ENCODE measurements at places on chromosomes 12 and 14.

GRCh38 chr14:48250575-48250974 lies 575.2 kb upstream of the MDGA2 start:
- no peak for DNase-seq

GRCh38 chr12:125064492-125064891 lies 743 bp upstream of the AACS start:
- no peak for DNase-seq

DNA sequence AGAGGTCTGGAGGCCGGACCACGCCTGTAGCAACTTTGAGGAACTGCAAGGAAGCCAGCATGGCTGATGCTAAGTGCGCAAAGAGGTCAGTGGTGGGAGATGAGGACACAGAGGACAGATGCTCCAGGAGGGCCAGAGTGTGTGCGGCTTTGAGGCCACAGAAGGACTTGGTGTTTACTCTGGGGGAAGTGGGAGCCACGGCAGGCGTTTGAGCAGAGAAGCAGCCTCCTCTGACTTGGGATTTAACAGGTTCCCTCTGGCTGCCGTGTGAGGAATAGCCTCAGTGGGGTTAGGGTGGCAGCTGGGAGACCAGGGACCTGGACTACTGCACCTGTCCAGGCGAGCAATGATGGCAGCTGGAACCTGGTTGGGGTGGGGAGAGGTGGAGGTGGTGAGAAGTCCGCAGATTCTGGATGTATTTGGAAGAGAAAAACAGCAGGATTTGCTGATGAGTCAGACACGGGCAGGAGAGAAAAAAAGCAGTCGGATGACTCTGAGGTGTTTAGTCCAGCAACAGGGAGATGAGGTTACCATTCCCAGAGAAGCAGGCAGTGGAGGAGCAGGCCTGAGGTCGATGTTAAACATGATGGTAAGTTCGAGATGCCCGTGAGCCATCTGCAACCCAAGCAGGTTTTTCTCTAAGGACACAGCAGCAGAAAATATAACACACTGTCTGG lies 143.5 kb downstream of the SCARB1 start:
- peak; percentile 45 for DNase-seq

DNA sequence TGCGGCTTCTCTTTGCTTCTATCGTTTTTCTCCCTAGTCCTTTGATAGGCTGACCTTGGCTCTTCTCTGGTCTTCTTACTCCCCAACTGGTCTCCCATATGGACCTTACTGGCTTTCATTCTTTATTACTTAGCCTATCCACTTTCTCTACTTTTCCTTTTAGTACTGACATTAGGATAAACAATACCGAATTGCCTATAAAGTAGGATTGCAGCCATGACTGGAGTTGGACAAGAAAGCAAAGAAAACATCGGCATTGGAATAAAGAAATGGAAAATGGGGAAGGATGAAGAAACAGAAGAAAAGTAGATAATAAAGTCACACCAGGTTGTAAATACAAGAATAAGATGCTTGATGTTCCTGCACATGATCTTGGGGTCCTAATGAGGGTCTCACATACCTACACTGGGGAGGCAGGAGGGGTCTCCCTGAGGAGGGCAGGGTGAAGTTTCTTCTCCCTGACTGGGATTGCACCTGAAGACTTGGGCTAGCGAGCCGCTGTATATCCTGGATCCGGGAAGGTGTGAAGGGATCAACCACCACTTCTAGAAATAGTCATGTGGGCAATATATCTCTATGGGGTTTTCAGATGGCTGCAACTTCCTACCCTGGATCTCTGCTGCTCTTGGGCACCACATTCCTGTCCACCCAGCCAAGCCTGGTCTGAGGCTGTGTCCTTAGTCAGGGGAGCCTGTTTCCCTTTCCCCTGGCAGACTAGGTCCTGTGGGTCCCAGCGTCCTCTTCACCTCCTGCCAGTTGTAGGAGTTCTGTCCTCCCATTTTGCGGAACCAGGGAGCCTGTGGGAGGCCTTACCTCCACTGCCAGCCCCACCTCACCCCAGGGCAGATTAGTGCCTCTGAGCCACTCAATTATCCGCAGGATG lies 13.1 kb downstream of the NKX2-1 start:
- DNase-seq = no peak

DNA sequence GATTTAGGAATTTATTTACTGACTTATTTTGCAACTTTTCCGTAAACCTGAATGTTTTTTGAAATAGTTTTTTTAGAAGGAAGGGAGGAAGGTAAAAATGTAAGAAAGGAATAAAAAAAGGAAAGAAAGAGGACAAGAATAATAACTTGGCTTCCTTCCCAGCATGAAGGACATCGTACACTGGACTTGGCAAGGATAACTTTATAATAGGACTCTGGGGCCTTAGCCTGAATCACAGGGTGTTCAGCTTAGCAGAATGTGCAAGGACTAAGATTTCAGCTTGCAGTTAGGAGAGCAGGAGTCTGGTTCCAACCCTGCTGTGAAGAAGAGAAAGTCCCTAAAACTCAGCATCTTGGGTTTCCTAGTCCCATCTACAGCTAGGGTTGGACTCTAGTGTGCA lies 1053.3 kb downstream of the VRK1 start:
- DNase-seq = no peak

DNA sequence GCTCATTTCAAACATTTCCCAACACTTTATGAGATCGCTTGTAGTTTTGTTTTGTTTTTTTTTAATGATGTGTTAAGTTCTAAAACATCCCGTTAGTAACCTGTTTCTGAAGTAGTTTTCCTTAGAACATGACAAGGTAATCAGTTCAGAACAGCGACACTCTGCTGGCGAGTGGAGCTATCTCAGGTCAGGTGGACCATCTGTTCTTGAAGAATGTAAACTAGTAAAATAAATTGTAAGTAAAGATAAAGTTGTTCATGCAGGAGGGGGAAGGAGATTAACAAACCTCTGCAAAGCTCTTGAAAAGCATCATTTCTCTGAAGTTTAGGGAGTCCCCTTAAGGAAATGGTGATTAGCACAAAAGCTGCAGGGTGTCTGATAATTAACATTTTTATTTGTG lies 71.9 kb upstream of the DACT1 start:
- DNase-seq = no peak

- no peak for DNase-seq
Measured at GRCh38 chr12:3557116-3557697, 66.2 kb downstream of the PRMT8 start.

DNA sequence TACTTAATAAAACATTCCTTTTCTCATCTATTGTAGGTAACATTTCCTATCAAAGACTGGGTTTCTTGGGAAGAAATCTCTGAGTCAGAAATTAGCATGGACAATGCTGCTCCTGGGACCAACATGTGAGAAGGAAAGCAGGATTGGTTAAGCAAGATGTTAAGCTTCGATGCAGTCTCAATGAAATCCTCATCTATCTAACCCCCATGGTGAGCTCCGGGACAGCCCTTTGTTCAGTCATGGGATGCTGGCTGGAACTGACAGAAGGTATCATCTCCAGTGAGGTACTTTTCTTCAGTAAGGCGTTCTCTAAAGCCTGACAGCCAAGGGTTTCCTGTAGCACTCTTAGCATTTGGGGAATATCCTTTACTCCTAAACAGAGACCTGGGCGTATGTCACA lies 82.8 kb upstream of the SINHCAF start:
- DNase-seq = no peak
